Activated T-helper 2 cell treated with anti-CD3 and anti-CD28 coated beads, Interferon-gamma antibody, Interleukin-2, Interleukin-4, amounts not matched to agents 10 μg/mL and 5 μg/mL and 100 μg/mL, durations not matched to agents 14 hours and 24 hours and 36 hours (primary cell): ENCODE measurements at places on chromosomes 6 and 20. TPM values are rescaled to one million over a fixed set of nuclear protein-coding genes. Genes with fewer than 3 reads are reported as not detected.
A peak's percentile ranks its signal among the peaks of the same experiment; 100 is the strongest.

- H3K4me1 ChIP-seq = no peaks in the 10 kb centered on the region
- H3K27ac ChIP-seq = no peak overlapping the region
- H3K27me3 ChIP-seq = no peaks in the 10 kb centered on the region
- DNase-seq = no peak
- H3K4me3 ChIP-seq = no peak overlapping the region
Measured at GRCh38 chr6:72084992-72085569, 198.7 kb downstream of the RIMS1 start.

GRCh38 chr6:35905141-35905785 is 15.6 kb downstream of the SRPK1 start:
- DNase-seq = no peak
- H3K27ac ChIP-seq = peak overlapping the region; percentile 63
- H3K4me1 ChIP-seq = peaks cover 11% of the 10 kb centered on the region
- H3K27me3 ChIP-seq = no peaks in the 10 kb centered on the region

The TPBG gene
- 0.07 TPM in 1 of 2 replicates, not detected in the other for total RNA-seq

The PBX2 gene
- 80.8 and 85.2 TPM in 2 replicates for total RNA-seq

- peaks cover 14% of the 10 kb centered on the region for H3K4me1 ChIP-seq
- no peaks in the 10 kb centered on the region for H3K36me3 ChIP-seq
- H3K4me3 ChIP-seq = no peak overlapping the region
- H3K27ac ChIP-seq = no peak overlapping the region
- peaks cover 8% of the 10 kb centered on the region for H3K27me3 ChIP-seq
Measured at GRCh38 chr6:16038938-16039337, 89.9 kb upstream of the MYLIP start.

The HSPA1B gene
- 116 and 120 TPM in 2 replicates for total RNA-seq

DNA sequence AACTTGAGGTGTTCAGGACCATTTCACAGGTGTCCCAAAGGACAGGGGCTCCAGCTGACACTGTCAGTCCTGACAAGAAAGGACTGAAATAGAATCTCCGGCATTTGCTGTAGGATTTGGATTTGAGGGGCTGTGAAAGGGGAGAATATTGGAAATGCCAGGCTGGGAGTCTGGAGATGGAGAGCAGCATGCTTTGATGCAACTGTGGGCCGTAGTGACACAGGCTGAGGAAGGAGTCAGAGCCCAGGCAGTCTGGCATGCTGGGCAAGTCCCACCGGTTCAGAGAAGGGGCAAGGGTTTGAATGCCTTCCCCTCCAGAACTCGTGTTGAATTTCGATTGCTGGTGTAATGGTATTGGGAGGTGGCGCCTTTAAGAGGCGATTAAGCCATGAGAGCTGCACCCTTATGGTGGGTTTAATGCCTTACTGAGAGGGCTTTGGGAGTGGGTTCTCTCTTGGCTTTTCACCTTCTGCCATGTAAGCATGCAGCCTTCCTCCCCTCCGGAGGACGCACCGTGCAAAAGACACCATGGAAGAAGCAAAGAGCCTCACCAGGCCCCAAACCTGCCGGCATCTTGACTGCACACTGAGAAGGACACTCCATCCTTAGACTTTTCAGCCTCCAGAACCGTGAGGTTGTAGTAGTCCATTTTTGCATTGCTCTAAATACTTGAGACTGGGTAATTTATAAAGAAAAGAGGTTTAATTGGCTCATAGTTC is 9.4 kb upstream of the PYGB start:
- H3K36me3 ChIP-seq = no peaks in the 10 kb centered on the region
- H3K4me1 ChIP-seq = peaks cover 16% of the 10 kb centered on the region
- H3K27me3 ChIP-seq = peaks cover 9% of the 10 kb centered on the region

The LBP gene
- not detected in 2 replicates for total RNA-seq

- H3K4me1 ChIP-seq = no peaks in the 10 kb centered on the region
- no peak overlapping the region for H3K4me3 ChIP-seq
- H3K36me3 ChIP-seq = no peaks in the 10 kb centered on the region
- H3K27ac ChIP-seq = no peak overlapping the region
- DNase-seq = no peak
Measured at GRCh38 chr20:12947691-12948090, 61.1 kb upstream of the SPTLC3 start.
